NCI-H345 (cell line): ENCODE measurements at places on chromosomes 3 and 15.

DNA sequence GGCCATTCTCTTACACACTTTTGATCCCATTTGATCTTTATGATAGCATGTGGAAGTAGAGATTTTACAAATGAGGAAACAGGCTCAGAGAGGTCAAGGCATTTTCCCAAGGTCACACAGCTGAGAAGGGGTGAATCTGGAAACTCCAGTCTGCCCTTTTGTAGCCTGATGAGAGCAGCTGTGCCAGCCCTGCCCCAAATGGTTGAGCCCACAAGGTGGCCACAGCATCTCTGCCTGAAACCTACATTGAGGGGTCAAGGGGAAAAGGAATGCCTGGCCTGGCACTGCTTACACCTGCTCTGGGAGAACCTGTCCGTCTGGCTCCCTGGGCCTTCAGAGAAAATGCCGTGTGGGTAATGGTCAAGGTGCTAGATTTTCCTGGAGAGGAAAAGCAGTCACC is 200.2 kb upstream of the LINGO1 start:
- no peak for DNase-seq

DNA sequence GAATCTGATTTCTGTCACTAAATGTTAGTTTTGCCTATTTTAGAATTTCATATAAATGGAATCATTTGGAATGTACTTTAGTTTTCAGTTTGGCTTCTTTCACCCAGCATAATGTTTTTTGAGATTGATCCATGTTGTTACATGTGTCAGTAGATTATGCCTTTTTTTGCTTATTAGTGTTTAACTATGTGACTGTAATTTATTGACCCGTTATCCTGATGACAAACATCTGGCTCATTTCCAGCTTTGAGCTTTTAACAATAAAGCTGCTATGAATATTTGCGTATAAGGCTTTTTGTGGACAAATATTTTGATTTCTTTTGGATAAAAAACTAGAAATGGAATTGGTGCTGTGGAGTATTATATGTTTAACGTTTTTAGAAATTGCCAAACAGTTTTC is 254.5 kb upstream of the CFAP20DC start:
- no peak for DNase-seq

DNA sequence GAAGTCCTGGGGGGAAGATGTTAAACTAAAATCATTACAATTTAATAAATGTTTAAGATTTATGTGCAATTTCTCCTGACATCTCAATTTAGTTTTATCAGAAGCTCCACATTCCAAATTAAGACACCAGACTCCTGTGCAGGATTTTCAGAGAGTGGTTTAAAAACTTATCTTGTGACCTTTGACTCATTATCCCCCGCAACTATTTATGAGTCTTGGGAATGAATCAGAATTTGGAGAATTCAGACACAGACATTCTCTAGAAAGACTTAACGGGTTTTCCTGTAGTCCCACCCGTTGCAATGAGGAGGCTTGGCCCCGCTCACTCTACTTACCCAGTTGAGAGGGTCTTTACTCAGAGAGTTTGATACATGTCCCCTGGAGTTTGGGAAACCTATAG is 7.1 kb downstream of the OR5K2 start:
- DNase-seq, result no peak

GRCh38 chr3:198032039-198032936 is 72.3 kb downstream of the LMLN start:
- no peak for DNase-seq

DNA sequence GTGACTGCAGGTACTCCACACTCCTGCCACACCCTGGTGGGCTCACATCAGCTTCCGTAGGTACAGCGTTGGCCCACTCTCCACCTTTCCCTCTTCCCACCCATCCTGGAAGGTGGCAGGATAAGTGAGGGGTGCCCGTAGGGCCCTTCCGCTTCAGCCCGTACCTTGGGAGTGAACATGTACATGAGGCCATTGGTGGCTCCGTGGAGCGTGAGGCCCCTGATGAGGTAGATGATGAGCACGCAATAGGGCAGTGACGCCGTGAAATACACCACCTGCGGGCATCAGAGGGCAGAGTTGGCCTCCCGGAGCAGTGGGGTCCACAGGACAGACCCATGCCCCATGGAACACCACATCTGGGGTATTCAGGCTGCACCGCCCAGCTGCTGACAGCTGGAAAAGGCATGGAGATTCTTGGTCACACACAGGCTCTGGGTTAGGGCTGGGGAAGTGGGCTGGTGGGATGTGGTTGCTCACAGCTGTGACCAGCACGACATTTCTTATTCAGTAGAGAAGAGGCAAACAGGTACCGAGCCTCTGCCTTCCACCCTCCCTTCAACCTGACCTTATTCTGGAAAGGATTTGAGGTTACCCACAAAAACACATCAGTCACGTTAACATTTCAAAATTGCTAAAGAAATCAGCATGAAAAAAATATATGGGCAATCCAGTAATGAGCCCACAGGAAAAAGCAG is 23.8 kb downstream of the SLC6A20 start:
- DNase-seq, result no peak

- DNase-seq, result no peak
These were observed 43.4 kb downstream of the TFDP2 start for GRCh38 chr3:142105991-142106390.

GRCh38 chr15:62125773-62126172 is 39.3 kb downstream of the C2CD4B start:
- peak; percentile 67 for DNase-seq

DNA sequence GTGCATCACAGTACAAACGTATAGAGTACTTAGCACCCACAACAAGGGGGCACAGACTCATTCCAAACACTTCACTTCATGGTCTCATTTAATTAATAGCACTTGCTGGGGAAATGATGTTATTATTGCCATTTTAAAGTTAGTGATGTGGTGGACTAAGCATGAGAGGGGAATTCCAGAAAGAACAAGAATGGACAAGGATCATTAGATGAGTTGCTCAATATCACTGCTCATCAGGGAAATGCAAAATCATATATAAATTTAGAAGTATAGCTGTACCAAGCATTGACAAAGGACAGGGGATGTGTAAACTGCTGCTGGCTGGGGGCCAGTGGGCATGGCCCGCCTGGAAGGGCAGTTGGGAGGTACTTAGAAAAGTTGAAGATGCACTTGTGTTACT is 14.6 kb downstream of the PRR20G start:
- no peak for DNase-seq

DNA sequence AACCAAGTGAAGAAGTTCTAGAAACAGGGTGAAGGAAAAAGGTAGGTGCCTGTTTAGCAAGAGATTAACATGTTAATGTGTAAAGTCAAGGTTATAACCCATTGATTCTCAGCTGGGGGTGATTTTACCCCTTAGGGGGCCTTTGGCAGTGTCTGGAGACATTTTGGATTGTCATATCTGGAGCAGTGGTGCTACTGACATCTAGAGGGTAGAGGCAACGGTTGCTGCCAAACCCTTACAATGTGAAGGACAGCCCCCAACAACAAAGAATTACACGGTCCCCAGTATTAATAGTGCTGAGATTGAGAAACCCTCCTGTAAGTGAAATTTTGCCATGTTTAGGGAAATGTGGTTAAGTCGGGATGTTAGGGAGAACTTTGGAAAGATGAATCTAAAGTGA is 74.7 kb downstream of the CRYBG3 start:
- no peak for DNase-seq

DNA sequence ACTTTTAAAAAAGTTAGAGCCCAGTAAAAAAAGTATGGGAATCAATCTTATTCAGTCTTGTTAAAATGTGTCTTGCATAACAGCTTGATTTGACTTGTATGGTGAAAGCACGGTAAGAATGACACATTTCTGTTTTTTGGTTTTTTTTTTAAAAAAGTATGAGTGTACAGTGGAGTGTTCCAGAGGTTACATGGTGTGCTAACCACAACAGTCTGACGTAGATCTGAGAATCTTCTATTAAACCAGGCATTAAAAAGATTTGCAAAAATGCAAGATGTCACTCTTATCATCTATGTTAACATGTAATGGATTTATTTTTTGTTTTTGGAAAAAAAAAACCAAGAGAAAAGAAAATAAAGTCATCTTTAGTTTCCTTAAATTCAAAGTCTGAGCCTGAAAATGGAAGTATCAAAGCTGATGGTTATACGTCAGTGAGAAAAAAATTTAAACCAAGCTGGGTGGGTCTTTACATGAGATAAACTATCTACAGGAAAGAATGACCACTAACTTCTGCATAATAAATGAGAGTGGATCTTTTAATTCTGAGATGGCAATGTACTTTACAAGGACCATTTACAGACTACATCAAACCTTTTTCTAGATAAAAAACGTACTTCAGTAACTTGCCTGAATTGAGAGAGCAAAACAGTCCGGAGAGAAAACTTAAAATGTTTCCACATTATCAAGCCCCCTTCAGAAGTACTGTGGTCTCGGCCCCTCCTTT is 1.6 kb downstream of the GABPB1 start:
- no peak for DNase-seq

DNA sequence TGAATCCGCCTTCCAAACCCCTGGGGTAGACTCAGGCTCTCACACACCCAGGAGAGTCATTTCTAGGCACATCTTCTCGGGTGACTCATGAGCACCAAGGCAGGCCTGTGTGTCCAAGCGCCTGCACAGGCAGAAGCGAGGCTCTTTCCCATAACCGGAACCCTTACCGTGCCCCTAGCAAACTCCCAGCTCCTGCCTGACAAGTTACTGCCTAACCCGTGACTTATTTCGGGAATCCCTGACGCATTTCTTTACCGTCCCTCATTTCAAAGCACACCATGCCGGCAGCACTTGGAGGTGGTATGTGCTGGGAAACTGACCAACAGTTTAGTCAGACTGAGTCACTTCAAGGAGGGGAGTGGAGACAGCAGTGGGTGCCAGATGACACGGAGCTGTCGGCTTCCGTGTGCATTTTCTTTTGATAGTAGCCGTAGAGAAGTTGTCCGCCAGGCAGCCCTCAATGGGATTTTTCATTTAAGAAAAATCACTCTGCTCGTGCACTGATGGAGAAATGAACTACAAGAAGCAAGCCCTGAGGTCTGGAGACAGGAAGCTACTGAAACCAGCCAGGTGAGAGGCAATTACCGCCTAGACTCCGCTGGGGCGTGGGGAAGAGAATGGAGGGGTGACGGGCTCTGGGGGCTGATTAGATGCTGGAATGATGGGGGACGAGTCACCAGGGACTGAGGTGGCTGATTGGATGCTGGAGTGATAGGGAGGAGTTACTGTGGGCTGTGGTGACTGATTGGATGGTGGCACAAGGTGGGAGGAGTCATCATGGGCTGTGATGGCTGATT is 17.3 kb upstream of the HRH1 start:
- DNase-seq, result no peak

GRCh38 chr3:10234526-10235230 is 13.6 kb upstream of the TATDN2 start:
- DNase-seq, result no peak

GRCh38 chr3:55543181-55543614 is 56.1 kb upstream of the WNT5A start:
- DNase-seq, result no peak
